Cerebellar nuclear complex (tissue), 1 donor: ENCODE measurements at places on chromosomes 2 and 18.

DNA sequence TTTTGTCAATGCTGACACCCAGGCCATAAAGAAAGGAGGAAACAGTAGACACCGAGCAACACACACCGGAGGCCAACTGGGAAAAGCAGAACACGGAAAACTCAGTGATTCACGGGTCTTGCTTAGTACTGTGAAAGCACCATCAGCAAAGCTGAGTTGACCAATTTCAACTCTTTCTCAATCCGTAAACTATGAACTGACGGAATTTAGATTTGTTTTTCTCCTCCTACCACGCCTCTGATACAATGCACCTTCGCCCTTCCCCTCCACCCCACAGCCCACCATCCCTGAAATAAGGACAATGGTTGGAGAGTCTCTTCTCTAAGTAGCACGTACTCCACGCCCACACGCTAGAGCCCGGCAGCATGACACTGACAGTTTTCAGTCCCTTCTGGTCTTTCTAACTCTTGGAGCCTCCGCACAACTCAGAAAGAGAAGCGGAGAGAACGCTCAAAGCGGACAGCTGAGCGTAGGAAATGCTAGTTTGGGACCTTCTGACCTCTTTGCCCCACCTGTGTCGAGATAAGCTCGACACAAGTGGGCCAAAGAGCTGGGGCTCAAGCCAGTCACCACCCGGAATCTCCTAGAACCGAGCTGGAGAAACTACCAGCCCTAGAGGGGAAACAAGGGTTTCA lies 669 bp downstream of the LNPK start:
- DNase-seq: peak; percentile 40

DNA sequence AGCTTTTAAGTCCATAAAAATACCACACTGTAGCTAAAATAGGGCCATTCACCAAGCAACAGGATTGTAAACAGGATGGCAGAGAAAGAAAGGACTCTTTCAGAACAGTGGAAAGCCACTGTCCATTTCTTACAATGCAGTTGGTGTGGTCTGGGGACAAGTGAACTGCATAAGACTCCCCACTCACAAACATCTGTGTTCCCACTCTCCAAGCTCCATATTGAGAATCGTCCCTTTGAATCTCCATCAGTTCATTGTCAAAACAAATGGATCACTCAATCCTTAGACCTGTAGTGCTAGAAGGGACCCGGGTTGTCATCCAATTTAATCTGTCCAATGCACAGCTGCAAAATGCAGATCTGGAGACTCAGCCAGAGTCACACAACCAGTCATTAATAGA lies 347.4 kb upstream of the KLHL29 start:
- no peak for DNase-seq

GRCh38 chr2:169573974-169574299 lies 272 bp upstream of the FASTKD1 start:
- DNase-seq: no peak

- DNase-seq: no peak
Measured at GRCh38 chr2:80166483-80167171, 137.9 kb downstream of the LRRTM1 start.

- DNase-seq: no peak
Measured at GRCh38 chr2:72579591-72580180, 246.1 kb downstream of the EXOC6B start.

DNA sequence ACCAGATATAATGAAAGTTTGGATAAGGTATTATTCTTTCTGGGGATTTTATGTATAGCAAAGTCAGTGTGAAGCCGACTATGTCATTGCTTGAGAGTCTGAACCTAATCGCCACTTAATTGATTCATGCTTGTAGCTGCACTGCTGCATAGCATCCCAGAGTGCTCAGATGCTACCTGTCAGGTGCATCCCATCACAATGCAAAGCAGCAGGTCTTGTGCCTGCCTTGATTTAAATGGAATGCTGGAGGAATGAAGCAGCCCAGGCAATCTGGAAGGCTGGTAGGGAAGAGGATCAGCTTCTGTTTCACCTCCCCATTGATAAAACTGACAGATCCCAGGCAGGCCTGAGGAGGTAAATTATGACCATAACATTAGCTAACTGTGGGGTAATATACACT lies 40.4 kb upstream of the ATIC start:
- DNase-seq: no peak

DNA sequence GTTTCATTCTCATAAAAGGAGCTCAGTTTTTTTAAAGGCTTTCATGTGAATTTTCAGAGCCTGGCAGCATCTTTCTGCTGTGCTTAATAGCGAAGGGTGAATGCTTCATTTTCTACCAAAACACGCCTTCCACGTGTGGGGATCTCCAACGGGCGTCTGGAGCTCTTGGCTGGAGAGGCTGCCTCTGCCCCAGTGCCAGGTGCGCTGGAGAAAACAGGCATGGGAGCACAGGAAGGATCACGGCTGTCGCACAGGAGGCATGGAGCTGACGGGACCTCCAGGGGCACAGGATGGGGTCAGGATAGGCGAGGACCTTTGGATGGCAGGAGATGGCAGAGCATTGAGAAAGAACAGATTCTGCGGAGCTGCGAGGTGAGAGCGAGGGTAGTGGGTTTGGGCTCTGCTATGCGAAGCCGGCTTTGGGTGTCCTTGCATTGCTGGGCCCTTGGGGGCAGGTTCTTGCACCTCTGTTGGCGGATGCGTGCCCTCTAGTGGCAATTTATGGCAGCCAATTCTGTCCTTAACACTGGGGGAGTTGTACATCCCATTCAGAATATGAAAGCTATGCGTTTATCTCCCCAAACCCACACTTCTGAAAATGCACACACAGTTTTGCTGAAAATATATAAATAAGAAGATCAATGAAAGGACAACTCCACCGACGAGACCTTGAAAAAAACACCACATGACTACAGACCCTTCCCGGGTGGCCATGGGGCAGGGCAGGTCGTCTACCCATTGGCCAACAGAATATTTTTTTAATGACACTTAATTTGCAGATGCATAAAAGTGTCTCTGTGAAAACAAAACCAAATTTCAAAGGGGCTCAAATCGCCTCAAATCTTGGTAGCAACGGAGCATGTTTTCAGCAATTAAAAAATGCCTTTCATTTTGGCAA lies 90.4 kb upstream of the SLC35G4 start:
- no peak for DNase-seq
